ENCODE measurements at places on chromosomes 12 and 14. TPM values are rescaled to one million over a fixed set of nuclear protein-coding genes. Genes with fewer than 3 reads are reported as not detected.

P3H3 gene
- total RNA-seq = 21.5 TPM

MED13L gene
- 101 TPM for total RNA-seq

DNA sequence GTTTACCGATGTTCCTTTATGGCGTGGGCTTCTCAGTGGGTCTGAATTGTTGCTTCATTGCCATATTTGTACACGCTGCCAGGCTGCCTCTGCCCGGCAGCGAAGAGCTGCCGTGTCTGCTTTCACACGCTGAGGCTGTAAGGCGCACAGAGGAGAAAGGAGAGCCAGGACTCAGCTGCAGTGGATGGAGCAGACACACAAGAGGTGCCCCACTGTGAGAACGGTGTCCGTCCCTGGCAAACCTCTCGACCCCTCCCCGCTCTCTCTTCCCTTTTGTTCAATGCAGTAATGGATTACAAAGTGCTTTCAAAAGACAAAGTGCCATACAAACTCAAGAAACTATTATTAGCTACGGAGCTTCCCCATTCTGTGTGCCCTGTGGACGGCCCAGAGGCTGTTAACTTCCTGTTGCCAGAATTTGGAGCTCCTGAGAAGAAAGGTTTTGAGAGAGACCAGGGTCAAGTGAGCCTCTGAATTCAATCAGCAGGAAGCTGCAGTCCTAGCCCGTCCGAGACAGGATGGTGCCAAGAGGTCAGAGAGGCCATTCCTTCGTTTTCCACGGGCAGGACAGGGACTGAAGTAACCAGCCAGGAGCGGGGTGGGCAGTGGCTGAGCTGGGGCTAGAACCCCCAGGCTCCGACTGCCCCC lies 15.8 kb downstream of the CCND2 start:
- no peak for DNase-seq
- peaks cover 66% of the 10 kb centered on the region for H3K4me1 ChIP-seq
- peak overlapping the region; percentile 85 for H3K27ac ChIP-seq

DNA sequence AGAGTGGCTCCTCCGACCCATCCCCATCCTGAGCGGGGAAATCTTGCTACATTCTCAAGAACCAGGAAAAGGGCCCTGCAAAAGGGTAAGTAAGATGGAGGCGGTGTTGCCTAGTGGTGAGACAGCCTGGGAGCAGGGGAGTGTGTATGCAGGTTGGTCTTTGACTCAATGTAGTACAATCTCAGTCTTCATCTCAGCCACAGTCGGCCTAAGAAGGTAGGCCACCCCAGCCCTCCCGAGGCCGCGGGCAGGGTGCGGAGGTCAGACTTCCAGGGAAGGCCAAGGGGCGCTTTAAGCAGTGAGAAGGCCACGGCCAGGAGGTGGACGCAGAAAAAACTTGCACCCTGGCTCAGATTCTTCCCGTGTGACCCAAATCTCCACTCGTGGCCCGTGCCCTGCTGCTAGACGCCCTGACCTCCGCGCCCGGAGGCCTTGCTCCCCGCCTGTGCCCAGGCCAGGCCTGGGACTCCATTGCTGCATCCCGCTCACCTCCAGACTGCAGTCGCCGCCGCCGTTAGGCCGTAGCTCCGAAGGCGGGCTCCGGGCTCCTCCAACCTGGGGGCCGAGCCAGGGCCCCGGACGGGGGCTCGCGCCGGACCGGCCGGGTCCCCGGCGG lies 435 bp downstream of the FOXM1 start:
- H3K27ac ChIP-seq = peak overlapping the region; percentile 96
- peaks cover 5% of the 10 kb centered on the region for H3K4me1 ChIP-seq
- H3K27me3 ChIP-seq = no peaks in the 10 kb centered on the region
- no peak overlapping the region for H3K4me3 ChIP-seq
- DNase-seq = no peak
- H3K36me3 ChIP-seq = peaks cover 8% of the 10 kb centered on the region

DNA sequence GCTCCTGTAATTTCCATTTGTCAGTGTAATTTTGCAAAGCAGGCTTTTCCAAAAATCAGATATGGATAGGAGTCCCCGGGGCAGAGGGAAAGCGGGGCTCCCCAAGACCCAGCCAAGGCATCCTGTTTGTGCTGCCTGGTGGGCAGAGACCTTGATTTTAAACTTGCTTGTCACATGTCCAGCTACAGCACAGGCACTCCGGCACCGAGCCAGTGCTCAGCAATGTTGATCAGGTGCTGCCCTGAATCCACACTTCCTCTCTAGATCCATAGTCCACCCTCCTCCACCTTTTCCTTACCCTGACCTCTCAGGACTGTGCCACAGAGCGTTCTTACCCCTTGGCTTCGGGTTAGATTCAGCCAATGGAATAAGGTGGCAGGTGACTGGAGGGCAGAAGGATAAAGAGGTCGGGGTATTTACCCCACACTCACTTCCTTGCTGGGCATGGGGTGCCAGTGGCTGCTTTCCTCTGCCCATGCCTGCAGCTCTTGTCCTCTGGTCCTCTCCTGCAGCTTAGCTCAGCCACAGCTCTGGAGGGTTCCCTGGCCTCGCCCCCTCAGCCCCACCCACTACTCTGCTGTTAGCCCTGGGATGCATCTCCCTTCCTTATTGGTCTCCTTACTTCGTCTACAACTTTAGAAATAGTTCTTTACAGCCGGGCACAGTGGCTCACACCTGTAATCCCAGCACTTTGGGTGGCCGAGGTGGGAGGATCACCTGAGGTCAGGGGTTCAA lies 80.1 kb downstream of the IRF2BPL start:
- H3K27me3 ChIP-seq = no peaks in the 10 kb centered on the region
- H3K36me3 ChIP-seq = no peaks in the 10 kb centered on the region
- H3K4me1 ChIP-seq = peaks cover 39% of the 10 kb centered on the region
- no peak overlapping the region for H3K4me3 ChIP-seq
- peak; percentile 82 for DNase-seq
- H3K27ac ChIP-seq = peak overlapping the region; percentile 91

GRCh38 chr12:130994821-130995375 lies 41.2 kb downstream of the ADGRD1 start:
- H3K4me3 ChIP-seq = no peak overlapping the region
- no peaks in the 10 kb centered on the region for H3K36me3 ChIP-seq
- H3K4me1 ChIP-seq = no peaks in the 10 kb centered on the region
- no peaks in the 10 kb centered on the region for H3K27me3 ChIP-seq
- H3K27ac ChIP-seq = no peak overlapping the region

- no peak for DNase-seq
- no peaks in the 10 kb centered on the region for H3K36me3 ChIP-seq
- H3K27me3 ChIP-seq = peaks cover 5% of the 10 kb centered on the region
- H3K27ac ChIP-seq = no peak overlapping the region
- no peaks in the 10 kb centered on the region for H3K4me1 ChIP-seq
- no peak overlapping the region for H3K4me3 ChIP-seq
Measured at GRCh38 chr12:3389986-3390385, 101.0 kb upstream of the PRMT8 start.
